Osteoblast (primary cell): ENCODE measurements at places on chromosomes 3 and 15. TPM values are rescaled to one million over a fixed set of nuclear protein-coding genes. Genes with fewer than 3 reads are reported as not detected.

MST1R gene
- total RNA-seq = 0.72 and 1.8 TPM in 2 replicates

CCR8 gene
- total RNA-seq = not detected in 2 replicates

LARP6 gene
- total RNA-seq = 76.0 and 77.4 TPM in 2 replicates

TMCO5A gene
- total RNA-seq = not detected in 2 replicates

TMEM108 gene
- 0.29 and 0.36 TPM in 2 replicates for total RNA-seq

EFHB gene
- total RNA-seq = 0.29 and 1.8 TPM in 2 replicates

MUSTN1 gene
- total RNA-seq = 1.4 TPM in 1 of 2 replicates, not detected in the other

ISLR2 gene
- total RNA-seq = under 0.01 TPM in 1 of 2 replicates, not detected in the other

SLC4A7 gene
- 203 and 281 TPM in 2 replicates for total RNA-seq

BBX gene
- 63.4 and 66.6 TPM in 2 replicates for total RNA-seq

GOLGA8G gene
- total RNA-seq = under 0.01 TPM in 1 of 2 replicates, not detected in the other

CHRM5 gene
- under 0.01 TPM in 2 replicates for total RNA-seq

SLC27A2 gene
- not detected in 2 replicates for total RNA-seq

CCR9 gene
- not detected in 2 replicates for total RNA-seq

GOLGA6B gene
- total RNA-seq = not detected in 2 replicates

SCG5 gene
- total RNA-seq = 6.8 and 9.0 TPM in 2 replicates

ARGFX gene
- total RNA-seq = not detected in 2 replicates

CILP gene
- under 0.01 TPM in 2 replicates for total RNA-seq

GOLGA6L24 gene
- total RNA-seq = not detected in 2 replicates

C15orf62 gene
- total RNA-seq = under 0.01 and 0.29 TPM in 2 replicates

WNT7A gene
- not detected in 2 replicates for total RNA-seq

OXTR gene
- total RNA-seq = 2.5 and 6.2 TPM in 2 replicates

MYRIP gene
- total RNA-seq = under 0.01 TPM in 2 replicates

TGM4 gene
- not detected in 2 replicates for total RNA-seq

MYL3 gene
- not detected in 2 replicates for total RNA-seq

GNAT1 gene
- total RNA-seq = not detected in 2 replicates

SLC22A14 gene
- 0.29 and 0.36 TPM in 2 replicates for total RNA-seq

NEK4 gene
- total RNA-seq = 22.7 and 24.6 TPM in 2 replicates

NANOGP8 gene
- total RNA-seq = under 0.01 and 1.2 TPM in 2 replicates

COLQ gene
- total RNA-seq = 1.4 and 1.5 TPM in 2 replicates

WDR93 gene
- total RNA-seq = under 0.01 and 0.36 TPM in 2 replicates

PLCH1 gene
- under 0.01 and 0.36 TPM in 2 replicates for total RNA-seq

SNX22 gene
- total RNA-seq = under 0.01 and 0.29 TPM in 2 replicates

CACNA2D2 gene
- not detected in 2 replicates for total RNA-seq

CCRL2 gene
- total RNA-seq = 0.72 and 0.88 TPM in 2 replicates

ITGB5 gene
- 400 and 433 TPM in 2 replicates for total RNA-seq

ATP13A5 gene
- total RNA-seq = not detected in 2 replicates

GRK7 gene
- total RNA-seq = not detected in 2 replicates

RNU5B-1 gene
- not detected in 2 replicates for total RNA-seq

TRIM71 gene
- not detected in 2 replicates for total RNA-seq
